Lower lobe of right lung (tissue), 2 donors: ENCODE measurements at places on chromosomes 4 and X.

- DNase-seq = no peak
Observed at GRCh38 chr4:76447393-76447851, 12.4 kb downstream of the SHROOM3 start.

GRCh38 chr4:106096454-106096853 is 201.2 kb downstream of the NPNT start:
- DNase-seq = no peak

DNA sequence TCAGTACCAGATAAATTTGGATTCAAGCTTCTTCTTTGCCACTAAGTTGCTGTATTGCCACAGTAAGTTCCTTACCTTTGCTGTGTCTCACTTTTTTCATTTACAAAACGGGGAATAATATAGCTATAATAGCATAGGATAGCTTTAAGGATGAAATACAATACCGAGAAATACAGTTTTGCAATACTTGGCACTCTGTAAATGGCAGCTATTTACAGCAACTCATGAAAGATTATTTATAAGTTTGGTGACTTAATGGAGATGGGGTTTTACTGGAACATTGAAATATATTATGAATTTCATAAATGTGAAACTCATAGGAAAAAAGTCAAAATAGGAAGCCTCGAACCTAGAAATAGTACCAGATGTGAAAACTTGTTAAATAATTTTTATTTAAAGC is 27.6 kb downstream of the ANXA10 start:
- no peak for DNase-seq

- no peak for DNase-seq
Observed at GRCh38 chr4:153622778-153623240, 61.3 kb upstream of the TLR2 start.

- no peak for DNase-seq
Observed at GRCh38 chr4:3401436-3402171, 40.2 kb upstream of the HGFAC start.

DNA sequence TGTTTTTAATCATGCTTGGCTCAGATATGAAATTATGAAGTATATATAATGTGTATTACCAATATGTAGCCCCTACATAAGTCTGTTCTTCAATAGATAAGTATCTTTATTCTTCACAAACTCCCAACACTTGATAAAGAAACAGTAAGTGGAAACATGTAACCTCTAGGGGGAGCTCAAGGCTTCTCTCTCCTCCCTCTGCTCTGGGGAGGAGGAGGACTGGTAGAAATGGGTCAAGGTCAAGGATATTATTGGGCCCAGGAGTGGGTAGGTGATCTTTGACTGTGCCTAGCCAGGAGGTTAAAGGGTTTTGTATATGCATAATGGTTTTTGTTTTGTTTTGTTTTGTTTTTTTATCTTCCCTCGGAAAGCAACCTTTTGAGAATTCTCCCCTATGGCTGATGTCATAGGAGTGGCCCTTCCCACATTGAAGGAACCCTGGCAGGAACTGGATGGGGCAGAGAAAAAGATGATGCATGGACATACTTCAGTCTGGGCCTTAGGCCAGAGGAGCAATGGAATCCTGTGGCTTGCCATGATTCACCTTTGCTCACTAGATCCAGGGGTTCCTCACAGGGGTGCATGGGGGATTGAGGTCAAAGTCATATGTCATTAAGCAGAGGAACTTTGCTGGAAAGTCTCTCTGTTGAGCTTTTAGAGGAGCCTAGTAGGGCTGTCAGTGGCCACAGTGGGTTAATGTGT is 460.3 kb downstream of the MID1IP1 start:
- DNase-seq = no peak

- peak; percentile 45 for DNase-seq
Observed at GRCh38 chrX:69387567-69388487, 116.3 kb upstream of the NALF2 start.

DNA sequence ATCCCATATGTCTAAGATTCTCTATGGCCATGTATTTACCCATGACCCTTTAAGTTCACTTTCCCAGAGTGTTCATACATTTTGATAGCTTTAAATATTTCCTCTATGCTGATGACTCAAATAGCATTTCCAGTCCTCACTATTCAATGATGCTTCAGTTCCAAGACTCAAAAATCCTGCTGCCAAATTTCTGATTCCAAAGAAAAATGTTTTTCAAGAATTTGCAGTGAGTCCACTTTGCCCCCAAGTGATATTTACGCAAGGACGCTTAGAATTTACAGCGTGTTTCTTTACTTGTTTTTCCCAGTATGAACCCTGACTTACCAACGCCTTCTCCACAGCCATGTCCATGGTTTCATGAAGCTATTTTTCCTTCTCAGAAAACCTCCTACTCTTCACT is 127.9 kb upstream of the PCDH18 start:
- DNase-seq = no peak

DNA sequence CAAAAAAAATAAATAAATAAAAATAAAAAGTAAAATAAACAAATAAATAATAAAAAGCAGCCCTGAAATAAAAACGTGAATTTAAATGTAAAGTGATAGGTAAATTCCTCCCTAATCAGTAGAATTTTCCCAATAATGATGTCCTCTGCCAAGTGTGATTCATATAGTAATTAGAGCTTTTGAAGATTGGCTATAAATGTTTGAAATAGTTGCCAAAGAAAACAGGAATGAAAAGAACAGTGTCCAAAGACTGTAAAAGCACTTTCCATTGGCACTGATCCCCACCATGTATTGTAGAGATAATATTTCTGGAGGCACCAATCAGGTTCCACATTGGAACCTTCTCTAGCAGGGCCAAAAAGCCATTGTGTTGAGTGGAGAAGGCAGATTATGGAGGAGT is 25.9 kb upstream of the SMARCAD1 start:
- DNase-seq = no peak

DNA sequence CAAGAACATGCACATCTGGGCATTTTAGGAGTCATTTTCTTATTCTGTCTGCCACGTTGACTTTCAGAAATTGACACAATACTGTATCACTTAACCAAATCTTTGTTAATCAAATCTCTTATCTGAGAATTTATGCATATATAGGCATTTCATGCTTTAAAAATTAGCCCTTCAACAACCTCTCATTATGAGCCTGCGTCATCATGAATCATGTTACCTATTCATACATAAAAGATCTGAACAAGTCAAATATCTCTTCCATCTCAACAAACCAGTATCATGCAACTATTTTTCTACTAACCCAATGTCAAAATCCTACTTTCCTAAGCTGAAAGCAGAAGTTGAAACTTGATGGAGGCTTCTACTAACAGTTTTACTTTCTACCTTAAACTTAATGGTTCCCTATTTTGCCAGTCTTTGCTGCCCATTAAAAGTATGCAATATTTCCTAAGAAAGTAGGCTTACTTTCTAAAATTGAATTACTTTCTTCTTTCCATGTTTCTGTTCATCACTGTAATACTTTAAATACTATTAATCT is 1.8 kb downstream of the ADAM29 start:
- no peak for DNase-seq

DNA sequence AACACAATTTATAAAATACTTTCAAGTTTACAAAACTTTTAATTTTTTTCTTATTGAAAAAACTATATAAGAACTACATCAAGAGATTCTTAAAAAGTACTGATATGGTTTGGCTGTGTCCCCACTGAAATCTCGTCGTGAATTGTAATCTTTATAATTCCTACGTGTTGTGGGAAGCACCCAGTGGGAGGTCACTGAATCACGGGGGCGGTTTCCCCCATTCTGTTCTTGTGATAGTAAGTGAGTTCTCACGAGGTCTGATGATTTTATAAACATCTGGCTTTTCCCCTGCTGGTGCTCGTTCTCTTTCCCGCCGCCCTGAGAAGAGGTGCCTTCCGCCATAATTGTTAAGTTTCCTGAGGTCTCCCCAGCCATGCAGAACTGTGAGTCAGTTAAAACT is 88.5 kb downstream of the FRAS1 start:
- DNase-seq = no peak

DNA sequence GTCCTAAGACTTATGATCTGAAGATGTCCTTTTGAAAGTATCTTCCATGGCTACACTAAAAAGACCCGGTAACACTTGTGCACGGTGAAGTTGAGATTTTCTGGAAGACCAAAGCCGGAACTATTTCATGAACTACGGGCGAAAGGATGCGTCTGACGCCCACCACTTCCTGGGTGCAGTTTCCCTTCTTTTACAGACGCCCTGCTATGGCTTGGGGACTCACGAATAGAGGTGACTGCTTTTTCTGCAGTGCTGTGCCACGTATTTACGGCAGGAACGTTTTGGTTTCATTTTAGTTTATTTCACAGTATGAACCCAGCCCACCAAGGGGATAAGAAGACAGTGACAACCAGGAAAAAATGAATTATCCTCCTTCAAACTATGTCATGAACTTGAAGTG is 180.4 kb downstream of the AFAP1 start:
- DNase-seq = peak; percentile 63

DNA sequence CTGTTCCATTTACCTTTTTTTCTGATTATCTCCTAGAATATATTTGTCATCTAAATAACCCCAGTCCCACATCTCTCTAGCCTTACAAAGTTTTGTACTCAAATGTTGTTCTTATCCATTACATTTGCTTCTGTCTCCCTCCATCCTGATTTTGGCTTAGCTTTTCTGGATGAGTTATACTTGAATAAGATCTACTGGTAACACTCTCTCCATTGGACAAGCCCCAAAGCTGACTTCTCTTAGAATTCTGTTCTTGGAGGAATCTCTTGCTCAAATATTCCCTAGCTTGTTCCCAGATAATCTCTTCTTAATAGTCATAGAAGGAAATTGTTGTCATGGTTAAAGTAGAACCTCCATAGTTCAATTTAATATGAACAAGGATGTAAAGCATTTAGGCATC is 115.5 kb upstream of the HS3ST1 start:
- DNase-seq = no peak

GRCh38 chr4:150944660-150945059 is 70.4 kb downstream of the LRBA start:
- DNase-seq = no peak

GRCh38 chrX:88903989-88904718 is 157.1 kb downstream of the CPXCR1 start:
- DNase-seq = no peak

GRCh38 chr4:1012034-1012739 is 761 bp downstream of the FGFRL1 start:
- peak; percentile 67 for DNase-seq

DNA sequence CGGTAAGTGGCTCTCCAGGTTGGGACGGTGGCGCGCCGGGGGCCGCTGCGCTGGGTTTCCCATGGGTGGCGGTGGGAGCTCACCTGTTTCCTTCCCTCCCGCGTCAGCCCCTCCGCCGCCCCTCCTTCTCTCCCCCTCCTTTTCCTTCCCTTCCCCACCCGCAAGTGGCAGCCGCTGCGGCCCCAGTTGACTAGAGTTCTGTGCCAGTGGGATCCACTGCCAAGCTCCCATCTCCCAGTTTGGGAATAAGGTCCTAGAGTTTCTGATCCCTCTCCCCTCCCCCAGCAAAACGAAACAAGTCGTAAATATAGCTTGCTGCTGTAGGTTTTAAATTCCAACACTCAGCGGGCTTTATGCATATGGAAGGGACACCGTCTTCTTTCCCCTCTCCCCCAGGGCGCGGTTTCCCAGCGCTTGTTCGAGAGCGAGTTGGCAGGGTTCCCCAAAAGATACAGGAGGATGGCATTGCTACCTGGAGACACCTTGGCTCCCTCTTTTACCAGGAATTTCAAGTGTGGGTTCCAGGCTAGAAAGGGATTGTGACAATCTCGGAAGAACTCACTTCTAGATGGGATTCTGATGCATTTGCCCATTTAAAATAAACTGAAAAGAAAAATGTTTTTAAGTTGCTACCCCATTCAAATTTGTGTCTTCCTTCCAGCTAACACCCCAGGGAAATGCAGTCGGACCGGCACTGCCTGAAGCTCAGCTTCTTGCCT is 1.2 kb downstream of the TLL1 start:
- DNase-seq = no peak

- no peak for DNase-seq
Observed at GRCh38 chr4:21849077-21849476, 99.5 kb downstream of the KCNIP4 start.

DNA sequence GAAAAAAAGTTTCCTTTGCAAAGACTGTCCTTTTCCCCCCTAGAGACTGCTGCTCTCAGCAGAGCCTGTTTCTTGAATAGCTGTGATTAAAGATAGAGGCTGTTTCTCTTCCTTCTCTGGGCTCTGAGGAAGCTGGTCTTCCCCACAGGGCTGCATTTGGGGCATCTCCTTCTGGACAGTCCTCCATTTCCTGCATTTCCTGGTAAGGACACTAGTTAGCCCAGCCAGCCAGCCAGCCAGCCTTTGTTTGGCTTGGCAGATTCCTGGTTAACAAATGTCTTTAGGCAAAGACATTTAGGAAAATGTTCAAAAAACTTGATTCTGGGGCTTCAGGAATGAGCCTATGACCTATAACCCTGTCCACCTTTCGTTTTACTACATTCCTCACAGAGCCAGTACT is 34.0 kb upstream of the PLAC1 start:
- no peak for DNase-seq

- DNase-seq = no peak
Observed at GRCh38 chrX:48599341-48599740, 2.0 kb downstream of the WDR13 start.

DNA sequence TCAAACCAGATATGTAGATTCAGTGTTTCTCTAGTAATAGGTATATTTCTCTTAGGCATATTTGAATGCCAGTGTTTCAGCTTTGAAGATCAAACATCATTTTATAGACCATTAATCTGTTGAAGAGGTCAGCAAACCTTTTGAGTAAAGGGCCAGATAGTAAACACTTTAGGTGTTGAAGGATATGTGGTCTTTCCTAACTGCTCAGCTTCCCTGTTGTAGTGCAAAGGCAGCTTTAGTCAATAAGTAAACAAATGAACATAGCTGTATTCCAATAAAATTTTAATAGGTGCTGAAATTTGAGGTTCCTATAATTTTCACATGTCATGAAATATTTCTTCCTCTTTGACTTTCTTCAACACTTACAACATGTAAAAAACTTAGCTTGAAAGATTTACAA is 201.6 kb downstream of the ADGRL3 start:
- DNase-seq = no peak

- no peak for DNase-seq
Observed at GRCh38 chrX:18047491-18047890, 173.2 kb downstream of the BEND2 start.

- DNase-seq = no peak
Observed at GRCh38 chr4:6781561-6781960, 966 bp upstream of the KIAA0232 start.

- DNase-seq = no peak
Observed at GRCh38 chr4:83335701-83336100, 1.1 kb upstream of the HPSE start.

DNA sequence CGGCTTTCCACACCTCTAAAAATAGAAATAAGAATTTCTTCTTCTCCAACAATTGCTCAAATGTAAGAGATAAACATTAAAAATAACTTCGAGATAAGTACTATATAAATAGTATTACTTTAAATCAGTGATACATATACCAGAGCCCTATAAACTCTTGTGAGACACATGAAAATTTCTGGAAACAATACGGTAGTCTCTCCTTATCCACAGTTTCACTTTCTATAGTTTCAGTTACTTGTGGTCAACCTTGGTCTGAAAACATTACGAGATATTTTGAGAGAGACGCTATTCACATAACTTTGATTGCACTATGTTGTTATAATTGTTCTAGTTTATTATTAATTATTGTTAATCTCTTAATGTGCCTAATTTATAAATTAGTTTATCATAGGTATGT is 101.5 kb upstream of the CXXC4 start:
- no peak for DNase-seq
